ENCODE measurements at places on chromosomes 5 and 9.

DNA sequence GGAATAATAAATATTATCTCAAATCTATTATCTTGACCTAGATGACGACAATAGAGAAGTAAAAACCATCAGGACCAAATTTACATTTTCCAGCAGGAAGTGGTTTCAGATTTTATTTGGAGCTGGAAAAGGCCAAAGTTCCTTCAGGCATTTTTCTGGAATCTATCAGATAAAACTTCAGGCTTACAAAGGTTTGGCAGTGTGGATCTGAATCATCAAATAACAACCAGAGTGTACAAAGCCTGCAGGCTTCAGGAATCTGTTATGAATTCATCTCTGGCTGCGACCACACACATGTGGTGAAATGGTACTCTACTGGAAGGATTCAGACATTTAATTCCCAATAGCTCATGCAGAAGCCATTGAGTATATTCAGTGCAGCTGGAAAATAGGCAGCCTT is 726.4 kb upstream of the GRAMD2B start:
- DNase-seq: peak; percentile 82

- peak; percentile 60 for DNase-seq
Observed at GRCh38 chr9:21016701-21017491, 14.5 kb downstream of the HACD4 start.

GRCh38 chr5:1385395-1386273 is 40.7 kb upstream of the CLPTM1L start:
- peak; percentile 31 for DNase-seq

DNA sequence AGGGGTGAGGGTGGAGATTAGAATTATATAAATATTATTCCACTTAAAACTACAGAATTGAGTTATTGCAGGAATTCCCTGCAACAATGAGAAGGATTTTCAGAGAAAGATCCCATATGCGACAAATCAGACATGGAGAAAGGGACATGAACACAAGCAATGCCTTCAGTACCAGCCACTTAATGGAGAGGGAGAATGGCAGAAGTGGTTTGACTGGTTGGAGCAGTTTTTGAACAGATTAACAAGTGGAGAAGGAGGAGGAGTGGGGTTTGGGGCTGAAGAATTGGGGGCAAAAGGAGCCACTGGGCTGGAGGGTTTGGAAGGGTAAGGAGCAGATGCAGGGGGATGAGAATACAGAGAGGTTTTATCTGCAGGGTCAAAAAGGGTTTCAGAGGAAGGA is 620.9 kb upstream of the PTPRD start:
- DNase-seq: no peak

- peak; percentile 72 for DNase-seq
Observed at GRCh38 chr9:2132484-2133082, 117.4 kb downstream of the SMARCA2 start.

GRCh38 chr9:119283078-119283794 is 86.0 kb downstream of the BRINP1 start:
- peak; percentile 2 for DNase-seq

DNA sequence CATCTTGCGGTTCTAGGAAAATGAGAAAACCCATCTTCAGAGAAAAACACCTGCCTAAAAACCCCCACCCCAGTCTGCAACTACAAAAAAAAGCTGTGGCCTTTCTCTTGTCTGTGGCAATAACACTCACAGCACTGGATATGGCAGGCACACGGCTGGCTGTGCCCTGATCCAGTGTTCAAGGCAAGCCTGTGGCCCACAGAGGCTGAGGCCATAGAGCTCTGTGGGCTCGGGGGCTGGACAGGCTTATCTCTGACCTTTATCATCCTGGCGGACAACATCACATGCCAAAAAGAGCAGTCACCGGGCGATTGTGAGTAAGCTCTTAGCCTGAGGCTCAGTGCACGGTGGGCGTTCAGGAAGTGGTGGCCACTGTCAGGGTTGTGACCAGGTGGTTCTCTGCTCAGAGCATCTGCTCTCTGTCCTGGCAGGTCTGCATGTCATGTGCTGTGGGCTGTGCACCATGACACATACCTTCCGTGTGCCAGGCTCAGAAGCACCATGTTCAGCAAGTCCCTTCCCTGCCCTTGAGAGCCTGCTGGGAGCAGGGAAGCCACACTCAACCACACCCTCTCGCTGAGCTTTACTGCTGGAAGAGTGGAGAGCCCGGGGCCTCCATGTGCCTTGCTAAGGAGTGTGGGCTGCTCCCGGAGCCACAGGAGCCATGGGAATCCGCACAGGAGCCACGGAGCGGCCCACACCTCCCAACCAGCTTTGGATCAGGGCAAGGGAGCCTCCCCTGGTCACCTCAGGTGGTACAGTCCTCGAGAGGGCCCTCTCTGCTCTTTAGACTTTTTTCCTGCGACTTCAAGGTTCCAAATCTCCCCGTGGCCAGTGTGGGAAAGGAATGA is 34.6 kb upstream of the WDR38 start:
- no peak for DNase-seq

DNA sequence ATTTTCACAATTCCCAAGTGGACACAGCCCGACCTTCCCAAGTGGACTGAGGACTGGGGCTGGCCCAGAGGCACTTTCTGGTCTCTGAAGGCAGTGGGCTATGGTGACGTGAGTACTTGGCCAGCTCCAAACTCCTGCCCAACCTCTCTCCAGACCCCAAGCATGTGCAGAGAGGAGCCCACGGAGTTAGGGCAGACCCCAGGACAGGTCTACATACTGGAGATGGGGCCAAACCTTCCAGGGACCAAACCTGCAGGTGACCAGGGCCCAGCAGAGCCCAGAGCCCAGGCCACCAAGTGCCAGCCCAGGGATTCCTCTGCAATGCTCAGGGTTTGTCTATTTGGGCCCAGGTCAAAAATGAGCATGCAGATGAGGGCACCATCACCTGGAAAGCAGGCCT is 15.3 kb downstream of the BRD3 start:
- no peak for DNase-seq

GRCh38 chr5:125348936-125349831 is 602.7 kb upstream of the ZNF608 start:
- DNase-seq: peak; percentile 69

DNA sequence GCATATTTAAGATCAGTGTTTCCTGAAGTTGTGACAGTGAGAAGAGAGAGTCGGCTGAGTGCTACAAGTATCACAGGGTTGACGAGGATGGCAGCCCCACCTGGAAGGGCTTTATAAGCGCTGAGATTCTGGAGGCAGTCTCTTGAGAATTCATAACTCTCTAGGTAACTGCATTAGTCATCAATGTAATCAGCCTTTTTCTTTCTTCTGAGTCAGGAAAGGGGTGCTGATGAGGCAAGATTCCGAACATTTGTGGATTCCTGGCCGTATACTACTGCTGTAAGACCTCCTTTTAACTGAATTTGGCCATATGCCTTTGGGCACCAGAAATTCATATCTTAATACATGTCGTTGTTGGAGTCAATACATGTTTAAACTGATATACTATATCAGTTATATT is 6.6 kb upstream of the RNF20 start:
- peak; percentile 66 for DNase-seq

GRCh38 chr5:56140073-56140472 is 93.1 kb downstream of the ANKRD55 start:
- DNase-seq: no peak

DNA sequence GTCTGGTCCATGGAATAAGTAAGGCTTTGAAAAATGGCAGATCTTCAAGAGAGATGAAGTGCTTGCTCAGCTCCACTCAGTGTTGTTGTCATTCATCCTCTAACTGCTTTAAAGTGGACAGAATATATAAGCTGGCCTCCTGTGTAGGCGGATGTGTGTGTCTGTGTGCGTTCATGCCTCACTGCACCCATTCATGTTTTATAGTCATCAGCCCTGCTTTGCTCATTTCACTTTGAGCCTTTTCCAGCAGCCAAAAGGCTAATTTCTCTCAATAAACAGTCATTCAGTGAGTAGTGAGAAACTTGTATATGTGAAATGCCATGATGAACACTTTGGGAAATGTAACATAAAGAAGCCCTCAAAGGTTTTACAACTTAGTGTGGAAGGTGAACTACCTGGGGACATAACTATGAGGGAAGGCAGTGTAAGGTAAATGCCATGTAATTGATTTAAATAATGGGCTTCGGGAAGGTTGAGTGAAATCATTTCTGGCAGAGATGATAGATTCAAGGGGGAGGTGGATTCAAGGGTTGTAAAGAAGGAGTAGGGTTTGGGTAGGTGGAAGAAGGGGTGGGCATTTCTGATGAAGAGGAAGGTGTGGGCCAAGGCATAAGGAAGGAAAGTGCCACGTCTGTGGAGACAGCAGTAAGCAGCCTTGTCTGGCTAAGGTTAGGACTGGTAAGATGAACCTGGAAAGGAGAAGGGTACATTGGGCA is 15.7 kb downstream of the TTC23L start:
- no peak for DNase-seq

- no peak for DNase-seq
Observed at GRCh38 chr9:78725503-78725902, 428.6 kb downstream of the PSAT1 start.

DNA sequence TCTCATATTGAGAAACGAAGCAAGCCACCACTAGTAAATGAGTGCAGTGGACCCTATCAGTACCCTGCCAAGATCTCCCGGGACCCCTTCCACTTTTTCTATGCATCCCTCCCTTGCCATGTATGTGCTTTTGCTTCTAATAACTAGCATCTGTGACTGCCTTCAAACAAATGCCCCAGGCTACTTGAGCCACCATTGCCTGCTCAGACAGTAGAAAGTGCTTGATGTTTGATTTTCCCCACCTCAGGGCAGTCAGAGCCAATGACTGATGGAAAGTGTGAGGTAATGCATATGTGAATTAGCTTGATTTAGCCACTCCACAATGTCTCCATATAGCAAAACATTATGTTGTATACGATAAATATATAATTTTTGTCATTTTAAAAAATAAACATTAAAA is 797.3 kb upstream of the ACO1 start:
- no peak for DNase-seq

GRCh38 chr5:103346162-103346748 is 87.7 kb downstream of the MACIR start:
- no peak for DNase-seq

DNA sequence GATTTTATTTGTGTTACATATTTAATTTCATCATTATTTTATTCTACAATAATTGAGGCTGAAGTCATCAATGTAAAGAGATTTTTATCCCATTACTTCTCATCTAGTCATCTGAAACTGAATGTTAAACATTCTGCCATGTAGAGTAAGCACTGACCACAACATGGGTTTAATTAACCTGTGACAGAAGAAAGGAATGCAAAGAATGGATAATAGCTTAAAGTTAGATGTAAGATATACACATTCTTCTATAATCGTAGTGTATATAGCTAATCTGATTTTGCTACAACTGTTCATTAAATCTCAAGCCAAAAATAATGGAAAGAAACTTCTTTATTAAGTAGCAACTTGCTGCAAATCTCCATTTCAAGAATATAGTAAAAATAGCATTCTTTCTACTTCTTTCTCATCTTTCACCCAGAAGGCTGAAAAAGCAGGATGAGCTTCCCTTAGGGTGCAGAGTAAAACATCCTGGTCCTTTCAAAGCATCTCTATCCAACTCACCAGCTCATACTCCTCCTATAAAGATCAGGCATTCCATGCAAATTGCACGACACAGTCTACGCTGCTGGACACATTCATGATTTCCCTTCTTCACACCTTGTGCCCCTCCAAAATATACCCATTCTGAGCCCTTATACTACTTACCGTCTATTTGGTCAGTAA is 115.2 kb downstream of the EFNA5 start:
- DNase-seq: peak; percentile 65

DNA sequence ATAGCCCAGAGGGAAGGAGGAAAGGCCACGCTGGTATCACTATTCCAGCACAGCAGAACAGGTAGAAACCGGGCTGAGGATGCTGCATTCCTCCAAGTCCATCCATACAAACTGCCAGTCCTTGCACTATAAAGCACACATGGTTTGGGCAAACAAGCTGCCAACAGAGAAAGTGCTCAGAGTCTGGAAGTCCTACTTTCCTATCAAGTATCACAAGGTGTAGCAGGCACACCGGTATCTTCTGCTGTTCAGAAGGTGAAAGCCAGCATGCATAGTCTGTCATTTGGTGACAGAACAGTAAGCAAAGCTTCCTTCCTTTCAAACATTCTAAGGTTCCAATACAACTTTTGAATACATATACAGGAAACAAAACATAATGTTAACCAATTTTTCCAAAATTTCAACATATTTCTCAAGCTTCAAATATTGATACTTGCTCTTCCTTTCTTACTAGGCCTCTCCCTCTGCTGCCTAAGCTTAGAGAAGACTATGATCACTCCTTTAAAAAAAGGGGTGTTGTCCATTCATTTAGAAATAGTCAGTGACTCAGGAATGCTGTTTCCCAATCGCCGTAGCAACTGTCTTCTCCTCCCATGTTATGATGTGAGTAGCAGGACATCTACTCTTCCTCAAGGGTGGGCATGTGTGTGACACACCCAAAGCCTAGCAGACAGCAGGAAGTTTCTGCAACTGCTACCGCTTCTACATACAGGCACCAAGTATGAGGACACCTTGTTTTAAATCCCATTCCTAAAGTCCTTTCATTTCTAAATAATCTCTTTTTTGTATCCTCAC is 14.7 kb downstream of the DIAPH1 start:
- DNase-seq: peak; percentile 94

DNA sequence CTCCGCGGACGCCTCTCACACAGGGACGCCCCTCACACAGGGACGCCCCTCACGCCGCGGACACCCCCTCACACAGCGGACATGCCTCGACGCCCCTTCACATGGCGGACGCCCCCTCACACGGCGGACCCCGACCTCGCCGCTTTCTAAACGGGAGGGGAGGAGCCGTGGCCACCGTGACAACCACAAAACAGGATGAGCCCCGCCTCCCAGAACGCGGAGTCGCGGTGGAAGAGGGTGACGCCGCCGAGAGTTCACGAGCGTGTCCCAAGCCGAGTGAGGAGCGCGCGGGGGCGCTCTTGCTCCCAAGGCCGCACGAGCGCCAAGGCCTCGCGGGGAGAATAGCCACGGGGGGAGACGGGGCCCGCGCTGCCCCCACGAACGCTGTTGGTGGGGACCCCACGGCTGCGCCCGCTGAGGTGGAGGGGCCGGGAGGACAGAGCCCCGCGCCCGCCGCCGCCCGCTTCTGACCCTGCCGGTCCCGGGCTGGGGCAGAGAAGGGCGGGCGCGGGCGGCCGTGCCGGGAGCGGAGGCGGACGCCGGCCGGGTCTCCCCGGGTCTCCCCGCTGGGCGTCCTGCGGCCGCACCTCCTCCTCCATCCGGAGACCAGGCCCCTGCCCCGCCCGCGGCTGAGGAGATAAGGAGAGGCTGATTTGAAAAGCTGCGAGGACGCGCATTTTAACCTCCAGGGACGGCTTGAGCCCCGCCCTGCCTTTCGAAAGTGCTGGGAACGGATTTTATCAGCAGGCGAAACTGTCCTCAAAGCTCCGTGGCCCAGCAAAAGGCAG is 3.9 kb upstream of the NKD2 start:
- DNase-seq: peak; percentile 33

- peak; percentile 16 for DNase-seq
Observed at GRCh38 chr9:115799734-115800133, 353.9 kb upstream of the PAPPA start.

- no peak for DNase-seq
Observed at GRCh38 chr5:673831-674629, 19.1 kb downstream of the TPPP start.
